NCI-H2081 treated with DMSO at 0.1 percent for 48 hours (cell line): ENCODE measurements at places on chromosomes 12 and 14.

GRCh38 chr14:42554091-42554490 is 947.4 kb downstream of the LRFN5 start:
- no peak for DNase-seq

GRCh38 chr14:24064091-24064795 is 7.1 kb upstream of the CPNE6 start:
- DNase-seq: no peak

DNA sequence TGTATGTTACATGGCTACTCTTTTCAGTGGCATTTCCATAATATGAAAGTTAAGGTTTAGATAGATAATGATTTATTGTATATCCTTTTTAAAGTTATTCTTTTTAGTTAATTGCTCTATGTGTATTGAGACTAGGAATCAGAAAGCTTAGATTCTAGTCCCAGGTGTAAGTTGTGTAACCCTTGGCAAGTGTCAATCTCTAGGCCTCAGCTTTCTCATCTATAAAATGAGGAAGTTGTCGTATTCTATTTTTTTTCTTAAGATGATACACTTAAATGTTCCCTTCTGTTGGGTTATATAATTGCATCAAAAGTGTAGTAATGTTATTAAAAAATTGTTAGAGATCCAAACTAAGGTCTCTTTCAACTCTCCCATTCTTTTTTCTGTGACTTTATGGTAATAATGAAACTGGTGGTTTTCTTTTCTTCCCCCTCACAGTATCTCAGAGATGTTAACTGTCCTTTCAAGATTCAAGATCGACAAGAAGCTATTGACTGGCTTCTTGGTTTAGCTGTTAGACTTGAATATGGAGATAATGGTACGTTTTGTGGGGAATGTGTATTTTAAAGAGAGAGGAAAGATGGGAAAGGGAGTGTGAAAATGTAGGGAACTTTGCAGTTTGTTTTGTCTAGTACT is 4.1 kb downstream of the RTRAF start:
- DNase-seq: no peak

- DNase-seq: no peak
Measured at GRCh38 chr12:12915656-12916055, 24.3 kb downstream of the GPRC5A start.

DNA sequence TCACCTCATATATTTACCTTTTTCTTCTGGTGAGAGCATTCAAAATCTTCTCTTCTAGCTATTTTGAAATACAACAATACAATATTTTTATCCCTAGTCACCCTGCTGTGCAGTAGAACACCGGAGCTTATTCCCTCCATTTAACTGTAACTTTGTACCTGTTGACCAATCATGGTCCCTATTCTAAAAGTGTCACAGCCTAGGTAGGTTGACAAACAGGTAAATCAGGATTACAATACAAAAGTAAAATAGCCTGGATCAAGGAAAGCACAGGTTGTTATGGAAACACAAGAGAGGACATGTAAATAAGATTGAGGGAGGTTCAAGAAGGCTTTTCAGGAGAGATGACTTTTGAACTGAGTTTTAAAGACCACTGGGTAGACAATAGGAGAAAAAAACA is 670.9 kb downstream of the DIO2 start:
- DNase-seq: no peak

DNA sequence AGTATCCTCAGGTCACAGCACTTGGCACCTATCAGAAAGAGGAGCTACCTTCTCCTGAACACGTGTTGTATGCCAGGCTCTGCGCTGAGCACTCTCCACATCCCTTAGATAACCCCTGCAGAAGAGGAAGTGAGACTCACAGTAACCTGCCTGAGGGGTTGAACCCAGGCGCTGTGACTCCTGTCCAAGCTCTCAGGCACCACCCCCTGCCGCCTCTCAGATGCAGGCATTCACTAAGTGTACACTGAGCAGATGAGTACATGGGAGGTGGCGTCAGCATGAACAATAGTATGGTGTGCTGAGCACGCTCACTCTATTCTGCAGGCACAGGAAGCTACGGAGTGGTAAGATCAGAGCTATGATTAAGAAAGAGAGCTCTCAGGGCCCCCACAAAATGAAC is 21.0 kb upstream of the RIC8B start:
- no peak for DNase-seq

DNA sequence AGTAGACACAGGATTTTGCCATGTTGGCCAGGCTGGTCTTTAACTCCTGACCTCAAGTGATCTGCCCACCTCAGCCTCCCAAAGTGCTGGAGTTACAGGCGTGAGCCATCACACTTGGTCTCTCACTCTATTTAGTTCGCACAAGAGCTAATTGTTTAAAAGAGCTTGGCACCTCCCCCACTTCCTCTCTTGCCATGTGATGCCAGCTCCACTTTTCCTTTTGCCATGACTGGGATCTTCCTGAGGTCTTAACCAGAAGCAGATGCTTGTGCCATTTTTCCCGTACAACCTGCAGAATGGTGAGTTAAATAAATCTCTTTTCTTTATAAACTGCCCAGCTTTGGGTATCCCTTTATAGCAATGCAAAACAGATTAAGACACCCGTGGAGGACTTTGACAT is 200.1 kb upstream of the FRMD6 start:
- no peak for DNase-seq

DNA sequence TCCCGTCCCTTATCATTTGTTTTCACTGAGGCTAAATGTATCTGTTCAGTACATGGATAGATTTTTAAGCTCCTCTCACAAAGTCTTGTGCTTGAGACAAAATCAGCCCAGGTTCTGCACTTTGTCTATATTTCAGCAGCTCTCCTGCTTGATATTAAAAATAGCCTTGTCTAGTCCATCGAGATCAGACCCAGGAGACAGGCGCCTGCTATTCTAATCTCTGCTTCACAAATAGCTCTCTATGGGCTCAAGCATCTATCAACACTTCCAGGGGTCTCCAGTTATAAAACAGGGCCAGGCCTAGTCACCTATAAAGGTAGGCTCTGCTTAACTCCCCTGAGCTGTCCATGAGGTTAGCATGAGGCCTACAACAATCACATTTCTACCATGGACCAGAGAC is 62.5 kb downstream of the ZFP36L1 start:
- no peak for DNase-seq

- no peak for DNase-seq
Measured at GRCh38 chr12:113161415-113162016, 12.0 kb downstream of the CFAP73 start.

GRCh38 chr14:68849416-68849815 is 56.5 kb upstream of the ZFP36L1 start:
- DNase-seq: no peak

- no peak for DNase-seq
Measured at GRCh38 chr12:18101043-18101442, 11.1 kb upstream of the RERGL start.

- no peak for DNase-seq
Measured at GRCh38 chr12:130192642-130193345, 30.5 kb downstream of the FZD10 start.

GRCh38 chr14:36518586-36519430 is 1.2 kb downstream of the NKX2-1 start:
- no peak for DNase-seq

DNA sequence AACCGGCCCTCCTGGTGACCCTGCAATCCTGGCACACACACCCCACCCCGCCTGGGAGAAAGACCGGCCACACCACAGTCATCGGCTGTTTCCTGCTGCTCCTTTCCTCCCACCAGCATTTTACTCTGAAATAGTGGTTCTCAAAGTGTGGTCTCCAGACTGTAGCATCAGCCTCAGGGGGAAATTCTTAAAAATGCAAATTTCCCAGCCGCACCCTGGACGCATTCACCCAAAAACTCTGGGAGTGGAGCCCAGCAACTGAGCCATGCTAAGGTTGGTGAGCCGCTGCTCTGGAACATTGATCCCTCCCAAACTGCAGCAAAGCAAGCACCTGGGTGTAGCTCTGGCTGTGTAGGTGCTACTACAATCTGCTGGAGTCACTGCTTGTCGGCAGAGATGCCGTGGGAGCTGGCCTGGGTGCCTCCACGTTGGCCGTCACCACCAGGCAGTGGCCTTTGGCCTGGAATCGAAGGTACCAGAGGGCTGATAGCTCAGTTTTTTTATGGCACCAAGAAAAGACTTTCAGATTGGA is 38.4 kb upstream of the BCL2L14 start:
- DNase-seq: no peak

- no peak for DNase-seq
Measured at GRCh38 chr12:124568431-124569374, 1.3 kb upstream of the NCOR2 start.

DNA sequence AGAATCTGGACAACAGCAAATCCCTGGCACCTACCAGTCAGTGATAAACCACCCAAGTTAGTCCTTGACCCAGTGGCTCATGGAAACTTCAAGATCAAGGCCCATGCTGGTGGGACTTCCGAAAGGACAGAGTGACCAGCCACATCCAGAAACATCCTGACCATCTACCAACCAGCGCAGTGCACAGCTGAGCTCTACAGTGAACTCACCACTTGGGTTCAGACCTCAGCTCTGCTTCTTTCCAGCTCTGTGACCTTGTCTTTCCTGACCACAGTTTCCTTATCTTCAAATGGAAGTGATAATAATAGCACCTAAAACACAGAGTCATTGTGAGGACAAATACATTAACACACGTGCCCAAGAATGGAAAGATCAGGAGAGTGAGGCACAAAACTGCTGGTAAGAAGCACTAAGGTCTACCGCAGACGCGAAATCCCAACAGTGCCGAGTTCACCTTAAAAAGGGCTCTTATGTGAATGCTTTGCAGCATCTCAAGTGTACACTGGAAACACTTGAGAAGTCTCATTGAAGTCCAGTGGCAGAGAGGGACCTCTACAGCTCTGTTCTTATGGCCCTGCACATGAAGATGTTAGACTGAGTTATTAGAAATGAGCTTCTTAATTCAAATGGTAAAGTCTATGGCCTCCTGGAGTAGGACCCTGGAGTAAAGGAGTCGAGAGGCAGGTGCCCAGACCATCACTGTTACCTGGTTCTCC is 128.8 kb downstream of the CCDC60 start:
- DNase-seq: no peak

- DNase-seq: no peak
Measured at GRCh38 chr12:57235017-57235727, 5.7 kb downstream of the SHMT2 start.

GRCh38 chr14:77554816-77555599 is 56.4 kb upstream of the ISM2 start:
- no peak for DNase-seq

- no peak for DNase-seq
Measured at GRCh38 chr14:72962829-72963312, 36.6 kb downstream of the DCAF4 start.

- DNase-seq: no peak
Measured at GRCh38 chr12:131415781-131416180, 295.1 kb upstream of the SFSWAP start.

- DNase-seq: no peak
Measured at GRCh38 chr12:96864335-96864734, 42.7 kb upstream of the NEDD1 start.

GRCh38 chr12:3419558-3419957 is 71.4 kb upstream of the PRMT8 start:
- no peak for DNase-seq

GRCh38 chr12:45296046-45296586 is 80.2 kb downstream of the ANO6 start:
- DNase-seq: no peak

GRCh38 chr14:35335388-35336092 is 43.4 kb downstream of the PSMA6 start:
- no peak for DNase-seq

- DNase-seq: no peak
Measured at GRCh38 chr14:44897845-44898151, 63.9 kb downstream of the KLHL28 start.

DNA sequence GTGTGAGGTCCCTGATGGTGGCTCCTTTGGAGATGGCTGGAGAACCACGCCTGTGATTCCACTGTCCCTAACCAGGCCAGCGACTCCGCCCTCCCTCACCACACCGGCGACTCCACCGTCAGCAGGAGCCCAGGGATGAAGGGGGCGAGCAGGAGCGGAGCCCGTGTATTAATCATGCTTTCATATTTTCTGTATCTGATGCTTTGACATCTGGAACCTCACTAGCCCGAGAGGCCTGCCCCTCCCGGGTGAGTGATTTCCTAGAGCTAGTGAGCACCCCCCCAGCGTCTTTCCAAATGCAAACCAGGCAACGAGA is 69.9 kb downstream of the NOC4L start:
- no peak for DNase-seq

- DNase-seq: no peak
Measured at GRCh38 chr14:92539875-92540274, 26.3 kb downstream of the RIN3 start.

DNA sequence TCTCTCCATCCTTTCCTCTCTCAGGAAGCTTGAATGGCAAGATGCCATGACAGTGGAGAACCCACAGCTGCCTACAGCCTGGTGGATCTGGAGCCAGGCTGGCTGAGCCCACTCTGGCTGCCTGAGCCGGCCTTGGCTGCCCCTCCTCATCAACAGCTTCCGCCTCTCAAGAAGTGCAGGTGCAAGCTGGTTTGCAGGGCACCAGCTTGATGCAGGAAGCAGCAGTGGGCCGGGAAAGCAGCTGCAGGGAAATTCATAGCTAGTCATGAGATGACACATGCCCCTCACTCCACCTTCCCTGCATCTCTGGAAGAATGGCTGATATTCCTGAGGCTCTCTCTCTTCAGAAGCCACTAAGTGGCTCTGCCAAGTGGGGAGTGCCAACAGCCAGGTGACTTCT is 289.1 kb downstream of the RPS29 start:
- DNase-seq: no peak

DNA sequence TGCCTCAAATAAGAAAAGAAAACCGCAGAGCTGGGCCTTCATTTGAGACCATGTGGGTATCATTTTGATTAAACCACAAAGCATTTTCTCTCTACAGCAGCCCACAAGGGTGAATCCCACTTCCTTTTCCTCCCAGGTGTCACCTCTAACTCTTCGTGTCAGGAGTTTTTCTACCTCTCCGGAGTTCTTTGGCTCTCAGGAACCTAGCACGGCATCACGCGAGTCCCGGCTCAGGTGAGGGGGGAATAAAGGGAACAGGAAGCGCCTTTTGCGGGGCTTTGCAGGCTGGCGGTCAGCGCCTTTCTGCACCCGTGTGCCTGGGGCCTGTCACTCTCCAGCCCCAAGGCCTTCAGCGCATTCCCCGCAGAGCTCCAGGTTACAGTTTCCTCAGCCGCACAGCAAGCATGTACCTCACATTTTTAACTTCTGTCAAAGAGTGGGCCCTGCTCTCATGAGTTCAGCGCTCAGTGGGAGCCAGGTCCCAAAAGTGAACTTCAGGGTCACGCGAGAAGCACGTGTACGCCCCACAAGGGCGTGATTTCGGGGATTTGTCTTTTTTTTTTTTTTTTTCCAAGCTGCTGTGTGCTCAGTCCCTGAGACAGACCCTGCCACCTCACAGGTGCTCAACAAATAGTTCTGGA is 740 bp upstream of the PRPF40B start:
- no peak for DNase-seq
